ENCODE measurements at places on chromosomes 4 and X.

GRCh38 chrX:153636716-153637115 lies 10.3 kb upstream of the DUSP9 start:
- no peak for DNase-seq

DNA sequence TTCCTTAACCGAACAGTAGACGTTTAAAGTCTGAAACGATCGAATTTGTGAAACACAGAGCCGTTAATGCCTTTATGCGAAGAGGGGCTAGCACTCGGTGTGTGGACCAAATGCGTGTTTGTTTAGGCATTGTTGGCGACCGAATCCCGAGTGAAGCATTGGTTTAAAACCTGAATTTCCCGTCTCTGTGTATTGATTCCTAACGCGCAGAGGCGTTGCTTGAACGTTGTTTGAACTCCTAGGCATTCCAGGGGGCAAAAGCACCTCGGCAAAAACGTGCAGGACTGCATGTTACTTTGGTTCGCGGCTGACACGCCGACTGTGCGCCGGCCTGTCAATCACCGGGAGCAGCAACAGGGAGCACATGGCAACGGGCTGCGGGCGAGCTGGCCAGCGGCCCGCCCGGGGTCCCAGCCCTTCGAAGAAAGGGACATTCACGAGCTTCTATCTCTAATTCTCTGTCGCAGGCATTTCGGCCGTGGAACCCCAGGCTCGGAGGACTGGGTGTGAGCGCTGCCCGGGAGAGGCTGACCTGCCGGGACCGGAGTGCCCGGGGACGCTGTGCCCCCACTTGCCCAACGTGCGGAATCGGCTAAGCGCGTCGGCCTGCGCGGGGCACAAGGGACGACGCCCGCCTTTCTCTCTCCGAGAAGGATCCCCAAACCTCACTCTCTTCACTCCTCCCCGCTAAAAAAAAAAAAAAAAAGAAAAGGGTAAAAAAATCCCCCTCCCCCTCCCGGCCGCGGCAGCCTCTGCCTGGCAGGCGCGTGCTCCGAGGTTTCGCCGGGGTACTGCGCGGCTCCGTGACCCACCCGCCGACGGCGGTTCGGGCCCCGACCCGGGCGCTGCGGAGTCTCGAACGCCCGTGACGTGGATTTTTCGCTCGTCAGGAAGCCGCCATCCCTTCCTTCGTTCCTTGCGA lies 810 bp downstream of the SPRY1 start:
- peak; percentile 31 for DNase-seq

DNA sequence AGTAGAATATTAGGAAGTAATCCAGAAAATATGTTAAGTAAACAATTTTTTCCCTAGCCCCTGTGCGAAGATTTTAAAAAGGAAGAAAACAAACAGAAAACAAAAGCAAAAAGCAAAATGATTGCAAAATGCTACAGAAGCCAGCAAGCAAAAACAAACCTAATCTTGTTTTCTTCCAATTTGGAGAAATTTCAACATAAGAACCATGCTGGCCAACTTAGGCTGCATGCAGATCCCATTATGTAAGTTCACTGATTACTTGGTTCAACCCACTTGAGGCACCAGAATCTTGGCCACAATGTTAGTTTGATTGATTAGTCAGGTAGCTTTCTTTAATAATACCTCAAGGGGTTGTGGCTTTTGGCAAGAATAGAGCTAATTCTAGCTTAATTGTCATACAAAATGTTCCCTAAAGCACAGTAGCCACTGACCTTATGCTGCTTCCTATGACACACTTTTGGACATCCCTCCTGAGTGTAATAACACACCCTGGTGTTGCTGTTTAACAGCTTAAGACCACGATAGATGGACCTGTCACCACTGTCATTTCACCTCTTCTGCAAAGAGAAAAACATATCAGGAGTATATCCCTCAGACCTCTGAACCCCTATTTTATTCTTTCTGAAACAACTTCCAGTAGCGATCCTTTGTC lies 2342.1 kb downstream of the PCDH7 start:
- DNase-seq, result no peak

DNA sequence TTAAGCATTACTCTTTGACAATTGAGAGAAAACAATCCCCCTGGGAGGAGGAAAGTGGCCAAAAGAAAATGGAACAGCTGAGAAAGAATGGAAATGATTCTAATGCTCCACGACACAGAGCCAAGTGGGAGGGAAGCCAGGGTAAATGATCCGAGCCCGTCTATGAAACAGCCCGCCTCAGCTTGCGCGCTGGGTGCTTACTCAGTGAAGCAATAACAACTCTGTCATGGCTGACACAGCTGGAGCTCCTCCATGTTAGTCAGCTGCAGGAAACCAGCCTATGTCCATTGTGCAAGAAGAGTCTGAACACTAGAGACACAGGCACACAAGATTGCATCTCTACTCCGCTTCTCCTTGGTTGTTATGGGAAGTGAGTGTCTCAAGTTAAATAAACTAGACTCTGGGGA lies 19.3 kb downstream of the NOA1 start:
- DNase-seq, result peak; percentile 96

- DNase-seq, result no peak
Measured at GRCh38 chrX:75086731-75087195, 69.3 kb downstream of the ABCB7 start.

DNA sequence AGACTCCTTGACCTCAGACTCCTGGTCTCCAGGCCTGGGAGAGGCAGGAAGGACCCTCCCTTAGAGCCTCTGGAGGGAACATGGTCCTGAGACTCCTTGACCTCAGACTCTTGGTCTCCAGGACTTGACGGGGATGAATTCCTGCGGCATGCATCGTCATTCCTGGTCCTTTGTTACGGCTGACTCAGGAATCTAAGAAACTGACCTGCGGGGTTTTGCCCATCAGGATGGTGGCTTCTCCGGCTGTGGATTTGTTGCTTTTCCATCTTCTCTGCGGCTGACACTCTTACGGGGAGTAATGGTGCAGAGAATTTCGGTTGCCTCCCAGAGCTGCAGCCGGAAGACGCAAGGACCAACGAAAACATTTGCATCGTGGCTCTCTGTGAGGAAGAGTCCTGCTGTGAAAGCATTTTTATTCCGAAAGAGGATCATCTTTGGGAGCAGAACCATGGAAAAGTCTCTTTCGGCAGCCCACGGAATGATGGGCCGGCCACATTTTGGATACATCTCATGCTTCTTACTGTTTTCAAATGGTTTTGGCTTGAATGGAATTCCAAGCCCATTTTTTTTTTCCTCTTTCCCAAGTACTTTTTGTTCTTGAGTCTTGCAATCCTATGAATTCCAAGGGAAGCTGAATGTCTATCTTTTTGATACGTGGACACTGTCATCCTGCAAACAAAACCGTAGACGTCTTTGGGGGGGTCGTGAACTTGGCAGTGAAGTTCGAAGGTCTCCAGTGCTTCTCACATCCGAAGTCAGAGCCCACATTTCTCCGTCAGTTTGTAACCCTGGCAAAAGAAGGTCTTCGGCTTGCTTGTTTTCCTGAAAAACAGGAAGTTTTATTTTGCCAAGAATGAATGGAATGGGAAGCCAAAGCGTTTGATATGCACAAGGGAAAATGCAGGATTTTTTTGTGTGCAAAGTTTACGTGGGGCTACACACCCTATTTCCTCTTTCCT lies 36.5 kb downstream of the SHOX start:
- no peak for DNase-seq

GRCh38 chrX:13607331-13607995 lies 38.1 kb downstream of the EGFL6 start:
- DNase-seq, result no peak

DNA sequence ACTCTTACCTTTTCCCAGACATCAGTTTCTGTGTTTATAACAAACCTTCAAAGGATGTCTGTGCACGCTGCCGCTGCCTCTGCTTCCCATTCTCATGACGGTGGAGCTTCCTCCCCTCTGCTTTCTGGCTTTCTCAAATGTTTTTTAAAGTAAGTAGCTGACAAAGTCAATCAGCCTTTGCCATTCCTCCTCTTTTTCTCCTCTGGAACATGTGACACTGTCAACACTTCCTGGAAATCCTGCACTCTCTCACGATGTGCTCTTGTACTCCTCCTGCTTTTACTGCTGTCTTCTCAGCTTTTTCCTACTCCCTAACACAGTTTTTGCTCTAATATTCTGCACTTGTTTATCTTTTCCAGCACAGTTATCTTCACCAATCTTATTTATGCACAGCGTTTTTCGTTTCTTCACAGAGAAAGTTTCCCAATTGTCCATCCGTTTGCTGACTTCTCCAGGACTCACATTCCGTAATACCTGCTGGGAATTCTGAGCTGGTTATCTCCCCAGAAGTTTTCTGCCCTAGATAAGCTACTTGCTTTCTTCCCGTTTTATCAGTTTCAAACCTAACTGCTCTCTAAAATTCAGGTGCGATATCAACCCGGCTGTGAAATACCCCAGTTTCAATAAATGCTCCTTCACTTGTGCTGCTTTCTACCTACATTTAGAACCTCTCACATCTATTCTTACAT lies 465.6 kb upstream of the AGA start:
- DNase-seq, result no peak

GRCh38 chr4:127672111-127672510 lies 39.4 kb downstream of the INTU start:
- DNase-seq, result no peak

DNA sequence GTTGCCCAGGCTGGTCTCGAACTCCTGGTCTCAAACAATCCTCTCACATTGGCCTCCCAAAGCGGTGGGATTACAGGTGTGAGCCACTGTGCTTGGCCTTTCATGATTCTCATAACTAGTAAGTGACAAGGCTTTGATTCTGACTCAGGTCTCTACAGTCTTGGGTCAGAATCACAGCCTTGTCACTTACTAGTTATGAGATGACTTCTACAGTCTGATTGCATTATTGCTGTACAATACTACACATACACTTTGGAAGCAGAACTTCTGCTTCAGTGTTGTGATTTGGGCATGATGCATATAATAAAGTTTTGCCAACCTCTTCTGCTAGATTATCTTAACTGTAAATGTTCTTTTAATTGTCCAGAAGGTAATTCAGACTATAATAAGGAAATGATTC lies 123.3 kb downstream of the KDM6A start:
- no peak for DNase-seq

- DNase-seq, result peak; percentile 43
Measured at GRCh38 chr4:80255329-80256095, 11.0 kb upstream of the FGF5 start.

DNA sequence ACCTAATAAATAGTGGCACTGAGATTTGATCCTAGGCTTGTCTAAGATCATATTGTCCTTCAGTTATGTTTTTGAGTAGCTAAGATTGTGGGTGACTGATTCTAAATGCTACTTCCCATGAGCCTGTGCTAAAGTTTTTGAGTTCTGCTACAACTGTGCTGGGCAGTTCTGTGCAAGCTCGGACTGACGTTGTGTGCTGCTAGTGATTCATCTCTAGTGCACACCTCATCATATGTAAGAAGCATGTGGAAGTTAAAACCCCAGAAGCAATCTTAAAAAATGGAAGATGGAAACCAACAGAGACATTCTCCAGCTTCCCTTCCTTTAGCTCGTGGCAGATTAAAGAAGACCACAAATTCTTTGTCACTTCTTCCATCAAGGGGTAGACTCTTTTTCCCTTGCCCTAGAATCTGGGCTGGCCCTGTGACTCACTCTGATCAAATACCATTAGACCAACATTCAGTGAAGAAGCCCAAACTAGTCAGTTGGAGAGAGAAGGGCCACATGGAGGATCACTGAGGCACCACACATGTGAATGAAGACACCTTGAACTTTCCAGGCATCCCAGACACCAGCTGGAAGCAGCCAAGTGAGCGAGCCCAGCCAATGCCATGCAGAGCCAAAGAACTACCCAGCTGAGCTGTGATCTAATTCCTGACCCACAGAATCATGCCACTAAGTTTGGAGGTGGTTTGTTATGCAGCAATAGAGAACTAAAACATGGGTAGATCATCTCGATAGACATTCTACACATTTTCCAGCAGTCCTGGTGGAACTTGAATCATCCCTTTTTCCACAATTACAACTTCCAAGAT lies 16.8 kb downstream of the ARHGAP6 start:
- DNase-seq, result no peak

DNA sequence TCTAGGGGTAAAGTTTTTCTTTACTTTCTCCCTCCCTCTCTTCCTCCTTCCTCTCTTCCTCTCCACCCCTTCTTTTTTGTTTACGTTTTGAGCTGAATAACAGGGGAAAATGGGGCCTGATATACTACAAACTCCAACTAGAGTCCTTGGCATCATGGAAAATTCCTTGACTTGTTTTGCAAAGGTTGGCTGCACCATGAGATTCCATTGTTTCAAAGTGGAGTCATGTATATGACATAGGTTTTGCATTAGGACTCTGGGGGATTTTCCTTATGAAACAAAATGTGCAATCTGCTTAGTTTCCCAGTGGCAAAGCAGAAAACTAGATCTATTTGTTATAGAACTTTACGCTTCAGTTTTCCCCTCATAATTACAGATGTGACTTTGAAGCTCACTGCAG lies 233.5 kb upstream of the PGRMC2 start:
- DNase-seq, result peak; percentile 74

DNA sequence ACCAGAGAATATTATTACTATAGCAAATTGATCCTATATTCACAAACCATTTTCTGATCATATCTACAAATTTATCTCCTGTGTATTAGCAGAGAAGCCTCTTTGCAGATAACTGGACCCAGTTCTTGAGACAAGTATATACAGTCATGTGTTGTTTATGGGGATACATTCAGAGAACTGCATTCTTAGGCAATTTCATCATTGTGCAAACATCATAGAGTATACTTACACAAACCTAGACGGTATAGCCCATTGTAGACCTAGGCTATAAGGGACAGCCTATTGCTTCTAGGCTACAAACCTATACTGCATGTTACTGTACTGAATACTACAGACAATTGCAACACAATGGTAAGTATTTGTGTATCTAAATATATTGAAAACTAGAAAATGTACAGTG lies 152.5 kb upstream of the SPANXN4 start:
- DNase-seq, result no peak

DNA sequence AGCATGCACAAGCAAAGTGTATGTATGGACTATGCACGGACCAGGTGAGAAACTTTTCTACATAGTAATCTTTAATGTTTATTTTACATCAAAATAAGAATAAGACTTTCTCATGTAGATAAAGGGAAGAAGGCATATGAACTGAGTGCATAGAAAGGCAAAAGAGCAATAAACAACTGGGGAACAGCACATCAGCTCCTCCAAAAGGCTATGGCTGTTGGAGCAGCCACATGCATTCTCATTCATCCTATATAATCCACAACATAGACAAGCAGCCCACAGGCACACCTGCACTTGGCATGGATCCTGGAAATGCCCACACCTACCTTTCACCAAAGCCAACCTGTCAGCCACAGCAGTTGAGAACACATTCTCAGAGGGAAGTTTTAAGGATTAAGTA lies 586.9 kb upstream of the INTU start:
- no peak for DNase-seq

GRCh38 chr4:24743927-24744326 lies 51.4 kb upstream of the SOD3 start:
- peak; percentile 68 for DNase-seq

- no peak for DNase-seq
Measured at GRCh38 chr4:97500423-97500822, 642.9 kb downstream of the STPG2 start.

DNA sequence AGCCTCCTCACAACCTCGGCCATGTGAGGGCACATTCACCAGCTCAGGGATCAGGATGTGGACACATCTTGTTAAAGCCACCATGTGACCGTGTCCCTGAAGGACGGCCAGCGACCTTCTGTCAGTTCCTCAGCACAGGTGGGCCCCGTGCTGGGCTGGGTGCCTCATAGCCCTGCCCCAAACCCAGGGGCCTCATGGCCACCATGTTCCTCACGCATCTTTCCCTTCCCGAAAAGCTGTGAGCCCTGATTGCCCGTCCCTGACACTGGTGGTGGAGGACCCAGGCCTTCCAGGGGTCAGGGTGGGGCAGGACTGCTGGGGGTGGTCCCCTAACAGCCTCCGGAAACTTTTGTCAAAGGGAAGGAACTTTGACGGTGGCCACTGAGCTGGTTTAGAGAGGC lies 60.1 kb upstream of the ADRA2C start:
- no peak for DNase-seq

Measured in astrocyte (in vitro differentiated cells and primary cell).